ENCODE measurements at places on chromosomes 5 and 9. TPM values are rescaled to one million over a fixed set of nuclear protein-coding genes. Genes with fewer than 3 reads are reported as not detected.

The PCDHB13 gene
- 0.32 TPM for total RNA-seq

The PTBP3 gene
- total RNA-seq, result 30.3 TPM

The ZFP37 gene
- 1.6 TPM for total RNA-seq

The PRPF4 gene
- 21.3 TPM for total RNA-seq

The SUSD3 gene
- total RNA-seq, result 3.2 TPM

The C5orf46 gene
- 4.8 TPM for total RNA-seq

The CARD6 gene
- total RNA-seq, result 8.7 TPM

The COMMD10 gene
- 26.4 TPM for total RNA-seq

The SLCO6A1 gene
- total RNA-seq, result under 0.01 TPM

The KLHL3 gene
- total RNA-seq, result 3.0 TPM

The SCGB3A2 gene
- total RNA-seq, result not detected

The SPINK13 gene
- not detected for total RNA-seq

The DNM1 gene
- 36.1 TPM for total RNA-seq

The ROR2 gene
- total RNA-seq, result 5.2 TPM

The IFNA13 gene
- not detected for total RNA-seq

The FAM169A gene
- total RNA-seq, result 3.9 TPM

The LHX3 gene
- total RNA-seq, result not detected

The GPX8 gene
- total RNA-seq, result 133 TPM

The TEK gene
- 25.8 TPM for total RNA-seq

The ZNG1C gene
- 21.6 TPM for total RNA-seq

The SPINK5 gene
- under 0.01 TPM for total RNA-seq

The PCDHB2 gene
- 0.32 TPM for total RNA-seq

The FAM81B gene
- not detected for total RNA-seq

The CCDC192 gene
- not detected for total RNA-seq

The MCIDAS gene
- not detected for total RNA-seq

Measured in fibroblast of villous mesenchyme (primary cell).